Endodermal cell (in vitro differentiated cells): ENCODE measurements at places on chromosomes 4 and X.

DNA sequence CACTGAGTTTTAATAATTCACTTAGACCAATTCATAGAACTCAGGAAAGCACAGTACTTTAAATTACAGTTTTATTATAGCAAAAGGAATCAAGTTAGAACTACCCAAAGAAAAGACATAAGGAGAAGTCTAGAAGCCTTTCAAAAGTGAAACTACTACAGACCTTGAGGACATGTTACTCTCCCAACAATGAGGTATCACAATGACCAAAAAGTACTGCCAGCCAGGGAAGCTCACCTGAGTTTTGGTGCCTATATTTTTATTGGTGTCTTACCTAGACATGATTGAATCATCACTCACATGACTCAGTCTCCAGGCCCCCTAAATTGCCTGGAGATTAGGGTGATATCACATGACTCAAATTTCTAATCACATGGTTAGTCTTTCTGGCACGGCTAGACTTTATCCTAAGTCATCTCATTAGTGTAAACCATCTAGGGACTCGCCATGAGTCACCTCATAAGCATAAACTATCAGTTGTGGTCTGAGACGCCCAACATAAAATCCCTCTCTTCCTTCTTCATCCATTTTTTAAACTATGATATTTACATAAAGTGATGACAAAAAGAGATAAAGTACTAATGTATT, 372.3 kb downstream of the TMA16 start:
- DNase-seq: no peak

GRCh38 chrX:124530803-124531202, 184.4 kb downstream of the SH2D1A start:
- no peak for DNase-seq

DNA sequence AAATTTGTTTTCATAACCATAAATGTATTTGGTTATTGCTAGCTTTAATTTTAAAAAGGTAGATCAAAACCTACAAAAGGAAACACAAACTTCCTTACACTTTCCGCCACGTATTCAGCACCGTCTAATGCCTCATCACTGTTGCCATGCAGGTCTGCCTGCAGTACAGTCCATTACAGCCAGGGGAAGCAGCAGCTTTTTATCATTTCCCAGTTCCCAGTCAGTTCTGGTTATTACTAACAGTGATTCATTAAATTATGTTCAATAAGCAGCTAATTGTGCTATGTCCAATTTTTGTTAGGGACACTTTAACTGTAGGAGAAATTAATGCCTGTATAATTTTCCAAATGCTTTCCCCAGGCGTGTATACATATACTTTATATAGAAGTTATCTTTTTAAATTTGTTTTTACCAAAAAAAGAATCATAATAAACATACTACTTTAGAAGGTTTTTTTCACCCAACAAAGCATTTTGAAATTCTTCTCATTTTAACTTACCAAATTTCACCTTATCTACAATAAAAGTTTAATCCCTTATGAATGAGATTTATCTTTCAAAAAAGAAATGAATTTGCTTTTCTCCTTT, 93.3 kb downstream of the ANXA3 start:
- peak; percentile 77 for DNase-seq

DNA sequence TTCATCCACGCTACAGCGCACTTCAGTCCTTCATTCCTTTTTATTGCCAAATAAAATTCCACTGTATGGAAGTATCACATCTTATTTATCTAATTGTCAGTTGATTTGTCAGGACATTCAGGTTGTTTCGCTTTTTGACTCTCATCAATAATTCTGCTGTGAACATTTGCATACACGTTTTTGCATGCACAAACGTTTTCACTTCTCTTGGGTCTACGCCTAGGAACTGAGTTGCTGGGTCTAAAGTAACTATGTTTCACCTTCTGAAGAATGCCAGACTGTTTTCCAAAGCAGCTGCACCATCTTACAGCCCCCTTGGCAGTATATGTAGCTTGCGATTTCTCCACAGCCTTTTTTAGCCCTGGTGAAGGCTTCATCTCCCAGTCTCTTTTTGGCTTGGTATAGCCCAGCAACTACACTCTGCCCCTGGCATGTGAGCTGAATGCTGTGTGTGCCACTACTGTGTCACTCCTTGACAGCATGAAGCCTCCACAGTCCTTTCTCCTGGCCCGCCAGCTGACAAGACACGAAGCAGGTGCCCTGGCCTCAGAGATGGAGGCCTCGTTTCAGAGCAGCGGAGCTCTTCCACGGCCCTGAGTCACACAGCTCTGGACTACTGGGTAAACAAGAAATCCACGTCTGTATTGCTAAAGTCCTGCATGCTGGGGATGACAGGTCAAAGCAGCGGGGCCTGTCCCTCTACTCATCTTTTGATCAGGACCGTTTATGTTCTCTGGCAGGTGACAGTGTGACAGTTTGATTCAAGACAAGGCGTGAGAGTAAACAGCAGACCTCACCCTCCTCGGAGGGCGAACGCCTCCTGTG, 75.5 kb downstream of the NSUN7 start:
- DNase-seq: peak; percentile 7

DNA sequence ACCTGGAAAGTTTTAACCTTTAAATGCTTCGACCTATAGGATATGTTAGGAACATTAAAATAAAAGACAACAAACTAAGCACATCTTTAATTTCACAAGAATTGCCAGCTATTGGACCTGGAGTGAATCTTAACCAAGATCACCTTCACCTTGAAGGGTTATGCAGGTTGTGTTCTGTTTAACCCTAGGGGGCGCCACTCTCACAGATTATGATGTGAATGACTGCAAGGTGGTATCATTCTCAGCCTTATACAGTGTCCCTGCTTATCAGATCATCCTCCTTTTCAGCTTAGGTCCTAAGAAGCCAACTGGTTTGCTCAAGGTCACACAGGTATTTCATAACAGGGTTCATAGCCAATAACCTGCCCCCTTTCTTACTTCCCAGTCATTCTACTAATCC, 23.5 kb downstream of the INTS6L start:
- DNase-seq: peak; percentile 58

DNA sequence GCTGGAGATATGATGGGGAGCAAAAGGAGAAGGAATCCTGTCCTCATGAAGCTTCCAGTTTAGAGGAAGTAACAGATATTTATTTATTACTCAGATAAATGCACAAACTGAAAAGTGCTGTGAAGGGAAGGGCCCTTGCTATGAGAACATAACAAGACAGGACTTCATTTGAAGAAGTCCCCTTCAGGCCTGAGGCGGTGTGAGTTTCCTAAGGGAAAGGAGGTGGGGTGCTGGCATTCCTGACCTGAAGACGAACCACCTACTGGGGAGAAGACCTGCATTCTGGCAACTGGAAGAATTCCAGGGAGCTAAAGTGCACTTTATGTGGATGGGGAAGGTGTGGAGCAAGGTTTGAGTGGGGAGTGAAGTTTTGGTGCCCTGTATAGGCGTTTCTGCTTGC, 15.9 kb upstream of the SPARCL1 start:
- DNase-seq: peak; percentile 51

GRCh38 chrX:93985344-93986307, 311.6 kb downstream of the FAM133A start:
- DNase-seq: no peak

- no peak for DNase-seq
Measured at GRCh38 chrX:73683236-73683859, 120.4 kb downstream of the CHIC1 start.

DNA sequence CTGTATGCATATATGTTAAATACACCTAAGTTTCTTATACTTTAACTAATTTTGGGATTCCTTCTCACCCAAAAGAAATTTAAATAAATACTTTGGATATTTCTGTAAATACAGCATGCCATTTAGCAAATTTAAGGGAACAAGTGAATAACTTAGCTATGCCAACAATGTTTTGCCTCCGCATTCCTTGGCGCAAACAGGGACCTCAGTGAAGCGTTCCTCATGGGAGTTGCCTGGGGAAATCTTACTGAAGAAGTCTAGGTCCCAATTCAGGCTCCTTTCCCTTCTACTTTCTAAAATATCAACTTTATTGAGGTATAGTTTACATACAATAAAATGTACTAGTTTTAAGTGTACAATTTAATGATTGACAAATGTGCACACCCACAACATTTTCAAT, 25.0 kb downstream of the COL4A5 start:
- DNase-seq: no peak

GRCh38 chrX:68421636-68422035, 11.7 kb downstream of the OPHN1 start:
- no peak for DNase-seq

- no peak for DNase-seq
Measured at GRCh38 chrX:153587342-153587741, 11.6 kb downstream of the CCNQ start.

DNA sequence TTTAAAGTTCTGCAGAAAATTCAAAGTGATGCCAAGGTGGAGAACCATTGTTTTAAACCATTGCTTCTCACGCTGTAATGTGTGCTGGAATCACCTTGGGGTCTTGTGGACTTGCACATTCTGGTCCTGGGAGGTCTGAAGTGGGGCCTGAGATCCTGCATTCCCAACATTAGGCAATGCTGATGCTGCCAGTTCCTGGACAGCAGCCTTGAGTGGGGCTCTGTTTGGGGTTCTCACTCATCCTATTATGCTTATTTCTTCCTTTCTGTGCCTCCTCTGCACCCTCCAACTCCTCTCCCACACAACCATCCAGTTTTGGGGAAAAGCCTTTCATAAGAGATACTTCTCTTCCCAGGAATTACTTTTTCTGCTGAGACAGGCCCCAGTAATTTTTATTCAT, 44.2 kb upstream of the RASSF6 start:
- no peak for DNase-seq

DNA sequence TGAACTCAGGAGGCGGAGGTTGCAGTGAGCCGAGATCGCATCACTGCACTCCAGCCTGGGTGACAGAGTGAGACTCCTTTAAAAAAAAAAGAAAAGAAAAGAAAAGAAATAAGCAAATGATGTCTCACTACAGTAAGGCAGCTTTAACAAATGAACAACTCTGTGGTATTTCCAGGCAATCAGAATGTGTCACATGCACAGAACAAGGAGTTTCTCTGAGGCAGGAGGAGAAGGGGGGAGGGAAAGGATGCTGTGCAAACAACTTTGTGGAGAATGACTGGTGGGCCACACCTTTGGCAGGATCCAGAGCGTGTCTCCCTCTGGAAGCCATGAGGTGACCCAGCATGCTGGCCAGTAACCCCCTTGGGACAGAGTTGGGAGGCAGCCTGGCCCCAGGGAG, 57.6 kb downstream of the RAI2 start:
- DNase-seq: no peak

- no peak for DNase-seq
Measured at GRCh38 chr4:158796370-158797140, 27.7 kb downstream of the FNIP2 start.

- peak; percentile 60 for DNase-seq
Measured at GRCh38 chrX:136528645-136529315, 3.2 kb upstream of the VGLL1 start.

DNA sequence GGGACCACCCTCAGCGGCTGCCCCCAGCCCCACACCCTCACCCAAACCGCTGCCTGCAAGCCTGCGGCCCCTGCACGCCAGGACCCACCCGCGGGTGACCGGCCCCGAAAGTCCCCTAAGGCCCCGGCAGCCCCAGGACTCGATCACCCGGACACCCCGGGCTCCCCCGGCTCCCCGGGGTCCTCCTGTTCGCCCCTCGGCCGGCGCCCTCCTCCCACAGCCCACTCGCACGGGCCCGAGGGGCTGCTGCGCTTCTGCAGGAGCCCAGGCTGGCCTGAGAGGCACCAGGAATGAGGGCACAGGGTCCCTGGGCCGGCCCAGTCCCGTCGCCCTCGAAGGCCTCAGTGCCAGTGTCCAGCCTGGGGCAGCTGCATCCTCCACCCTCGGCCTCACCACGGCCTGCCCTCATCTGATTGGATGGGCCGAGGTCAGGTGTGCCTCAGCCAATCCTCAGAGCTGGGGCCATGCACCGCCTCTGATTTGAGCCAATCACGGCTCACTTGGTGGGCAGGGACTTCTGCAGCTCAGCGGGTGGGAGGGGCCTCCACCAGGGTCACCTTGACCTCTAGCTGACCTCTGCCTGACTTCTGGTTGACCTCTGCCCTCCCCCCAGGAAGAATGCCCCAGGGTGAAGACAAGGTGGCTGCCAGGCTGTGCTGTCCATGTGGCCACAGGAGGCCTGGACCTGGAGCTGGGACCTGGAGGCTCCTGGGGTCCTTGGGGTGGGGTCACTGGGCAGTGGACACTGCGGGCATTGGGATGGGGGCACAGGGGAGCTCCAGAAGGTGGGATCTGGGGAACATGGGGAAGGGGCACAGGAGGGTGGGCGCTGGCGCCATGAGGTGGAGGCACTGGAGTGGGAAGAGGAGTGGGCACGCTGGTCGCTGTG, 97.6 kb upstream of the NKX1-1 start:
- peak; percentile 38 for DNase-seq

DNA sequence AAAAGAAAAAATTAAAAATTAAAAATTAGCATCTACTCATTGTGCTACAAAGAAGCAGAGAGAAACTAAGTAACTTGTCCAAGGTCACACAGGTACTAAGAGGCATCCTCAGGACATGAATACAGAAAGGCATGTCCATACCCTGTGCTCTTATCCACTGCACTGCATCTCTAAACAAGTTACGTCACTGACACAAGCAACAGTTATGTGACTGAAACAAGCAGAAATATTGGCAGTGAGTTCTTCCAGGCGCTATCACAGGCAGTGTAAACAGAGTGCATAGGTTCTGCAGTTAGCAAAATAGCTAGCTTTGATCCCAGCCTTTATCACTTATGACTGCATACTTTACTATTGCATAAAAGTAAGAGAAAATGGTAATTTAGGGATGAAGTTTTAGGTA, 7.9 kb downstream of the VEGFC start:
- DNase-seq: no peak

GRCh38 chr4:77635246-77635645, 29.6 kb downstream of the CXCL13 start:
- no peak for DNase-seq
